ENCODE measurements at places on chromosomes 6 and 20. TPM values are rescaled to one million over a fixed set of nuclear protein-coding genes. Genes with fewer than 3 reads are reported as not detected.

COL11A2 gene
- total RNA-seq, result 127 TPM

LY6G5C gene
- 22.0 TPM for total RNA-seq

GGTLC1 gene
- total RNA-seq, result not detected

BHLHE23 gene
- not detected for total RNA-seq

XKR7 gene
- total RNA-seq, result 0.23 TPM

UCKL1 gene
- 40.1 TPM for total RNA-seq

TRIM31 gene
- total RNA-seq, result not detected

GCNT2 gene
- 71.1 TPM for total RNA-seq

SAMD5 gene
- total RNA-seq, result 4.7 TPM

NKX2-4 gene
- not detected for total RNA-seq

PCK1 gene
- total RNA-seq, result not detected

GRM4 gene
- 2.6 TPM for total RNA-seq

CFB gene
- total RNA-seq, result not detected

TFAP2A gene
- total RNA-seq, result 0.31 TPM

GFOD1 gene
- total RNA-seq, result 47.6 TPM

ECT2L gene
- total RNA-seq, result not detected

MCCD1 gene
- total RNA-seq, result not detected

SMOC2 gene
- total RNA-seq, result not detected

HCK gene
- total RNA-seq, result 0.54 TPM

RFX6 gene
- total RNA-seq, result not detected

GSTA2 gene
- not detected for total RNA-seq

WASF1 gene
- 110 TPM for total RNA-seq

OPRM1 gene
- not detected for total RNA-seq

GRM1 gene
- 0.23 TPM for total RNA-seq

SMLR1 gene
- not detected for total RNA-seq

FAM209A gene
- total RNA-seq, result 0.36 TPM

FAM83D gene
- 7.7 TPM for total RNA-seq
